Stimulated activated CD8-positive, alpha-beta memory T cell treated with anti-CD3 and anti-CD28 coated beads, Interleukin-2, amount 100 ng/mL, for 1 hour (primary cell): ENCODE measurements at places on chromosomes 16 and 17.

DNA sequence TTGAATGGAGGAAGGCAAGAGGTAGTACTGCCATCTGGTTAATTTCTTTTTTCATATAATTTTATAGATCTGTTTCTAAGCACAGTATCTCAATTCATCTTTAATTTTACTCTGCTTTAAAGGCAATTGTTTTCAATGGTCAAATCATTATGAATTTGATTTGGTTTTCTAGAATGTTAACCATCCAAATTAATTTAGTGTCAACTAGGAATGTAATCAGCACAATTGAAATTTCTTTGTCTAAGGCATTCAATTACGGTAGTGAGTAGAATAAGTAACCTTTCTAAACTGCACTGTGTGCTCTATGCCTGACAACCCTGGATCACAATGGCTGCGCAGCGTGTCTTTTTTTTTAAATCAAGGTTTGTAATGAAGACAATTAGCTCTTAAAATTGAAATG lies 44.3 kb downstream of the CACNG1 start:
- no peak for DNase-seq

DNA sequence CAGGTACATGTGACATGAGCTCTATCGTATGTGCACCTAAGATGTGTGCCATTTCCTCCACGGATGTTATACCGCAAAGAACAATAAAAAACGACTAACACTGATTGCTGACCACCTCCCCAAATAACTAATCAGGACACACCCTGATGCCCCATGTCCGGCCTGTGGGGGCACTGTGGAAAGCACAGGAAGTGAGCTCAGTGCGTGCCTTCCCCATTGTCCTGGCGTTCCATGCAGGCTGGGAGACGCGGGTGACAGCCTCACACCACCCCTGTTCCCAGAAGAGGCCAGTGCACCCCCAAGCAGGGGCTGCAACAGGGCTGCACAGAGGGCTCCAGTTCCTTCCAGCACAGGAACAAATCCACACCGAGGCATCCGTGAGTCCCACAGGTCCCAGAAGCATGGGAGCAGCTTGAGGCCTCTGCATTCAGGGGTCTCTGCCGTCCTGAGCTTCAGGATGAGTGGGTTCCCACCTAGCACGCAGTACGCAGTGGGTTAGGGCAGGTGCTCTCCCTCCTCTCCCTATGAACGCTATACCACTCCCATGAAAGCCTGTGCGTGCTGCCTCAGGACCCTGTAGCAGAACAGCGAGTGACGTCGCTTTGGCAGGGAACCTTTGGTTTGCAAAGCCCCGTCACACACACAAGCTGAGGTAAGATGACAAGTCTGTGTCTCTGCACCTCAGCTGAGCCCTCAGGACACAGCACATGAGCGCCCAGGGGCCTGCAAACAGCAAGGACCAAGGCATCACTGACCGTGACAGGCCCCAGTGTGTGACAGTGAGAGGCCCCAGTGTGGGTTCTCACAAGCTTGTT lies 117.7 kb downstream of the ZNF778 start:
- no peak for DNase-seq

DNA sequence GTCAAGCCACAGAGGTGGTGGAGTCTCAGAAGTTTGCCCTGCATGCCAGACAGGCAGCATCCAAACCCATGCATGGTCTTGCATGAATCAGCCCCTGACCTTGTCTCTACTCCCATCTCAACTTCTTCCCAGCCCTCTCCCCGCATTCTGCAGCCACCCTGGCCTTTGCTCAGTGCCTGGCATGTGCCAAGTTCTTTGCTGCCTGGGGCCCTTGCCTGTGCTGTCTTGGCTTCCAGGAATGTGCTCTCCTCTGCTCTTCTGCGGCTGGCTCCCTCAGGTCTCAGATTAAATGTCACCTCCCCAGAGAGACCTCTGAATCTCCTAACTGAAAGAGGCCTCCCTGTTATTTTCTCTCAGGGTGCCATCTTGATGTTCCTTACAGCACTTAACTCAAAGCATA lies 17.6 kb downstream of the DRC3 start:
- no peak for DNase-seq

DNA sequence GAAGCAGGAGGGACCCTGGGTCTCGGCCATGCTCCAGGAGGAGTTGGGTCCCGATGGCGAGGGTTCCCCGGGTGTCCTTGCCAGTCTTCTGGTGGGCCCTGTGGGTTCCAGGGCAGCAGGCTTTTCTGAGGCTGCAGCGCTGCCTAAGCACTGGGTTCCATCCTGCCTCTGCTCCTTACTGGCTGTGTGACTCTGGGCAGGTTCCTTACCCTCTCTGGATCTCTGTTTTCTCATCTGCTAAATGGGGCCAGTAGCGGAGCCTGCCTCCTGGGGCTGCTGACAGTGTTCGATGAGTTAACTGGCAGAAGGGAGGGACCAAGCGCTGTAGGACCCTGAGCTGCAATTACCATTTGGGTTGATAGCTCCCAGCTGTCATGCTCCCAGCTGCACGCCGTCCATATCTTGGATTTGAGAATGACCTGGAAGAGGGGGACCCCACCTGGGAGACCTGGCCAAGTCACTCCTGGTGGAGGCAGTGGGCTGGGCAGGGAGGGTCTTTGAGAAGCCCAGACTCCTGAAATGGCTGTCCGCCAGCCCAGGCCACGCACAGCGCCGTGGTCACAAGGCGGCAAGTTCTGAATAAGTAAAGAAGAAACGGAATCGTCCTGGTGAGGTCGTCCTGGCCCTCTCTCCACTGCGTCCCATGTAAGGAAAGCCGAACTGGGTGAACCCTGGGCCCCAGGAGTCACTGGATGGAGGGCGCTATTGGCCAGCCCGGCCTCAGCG lies 47.2 kb upstream of the GSE1 start:
- no peak for DNase-seq

DNA sequence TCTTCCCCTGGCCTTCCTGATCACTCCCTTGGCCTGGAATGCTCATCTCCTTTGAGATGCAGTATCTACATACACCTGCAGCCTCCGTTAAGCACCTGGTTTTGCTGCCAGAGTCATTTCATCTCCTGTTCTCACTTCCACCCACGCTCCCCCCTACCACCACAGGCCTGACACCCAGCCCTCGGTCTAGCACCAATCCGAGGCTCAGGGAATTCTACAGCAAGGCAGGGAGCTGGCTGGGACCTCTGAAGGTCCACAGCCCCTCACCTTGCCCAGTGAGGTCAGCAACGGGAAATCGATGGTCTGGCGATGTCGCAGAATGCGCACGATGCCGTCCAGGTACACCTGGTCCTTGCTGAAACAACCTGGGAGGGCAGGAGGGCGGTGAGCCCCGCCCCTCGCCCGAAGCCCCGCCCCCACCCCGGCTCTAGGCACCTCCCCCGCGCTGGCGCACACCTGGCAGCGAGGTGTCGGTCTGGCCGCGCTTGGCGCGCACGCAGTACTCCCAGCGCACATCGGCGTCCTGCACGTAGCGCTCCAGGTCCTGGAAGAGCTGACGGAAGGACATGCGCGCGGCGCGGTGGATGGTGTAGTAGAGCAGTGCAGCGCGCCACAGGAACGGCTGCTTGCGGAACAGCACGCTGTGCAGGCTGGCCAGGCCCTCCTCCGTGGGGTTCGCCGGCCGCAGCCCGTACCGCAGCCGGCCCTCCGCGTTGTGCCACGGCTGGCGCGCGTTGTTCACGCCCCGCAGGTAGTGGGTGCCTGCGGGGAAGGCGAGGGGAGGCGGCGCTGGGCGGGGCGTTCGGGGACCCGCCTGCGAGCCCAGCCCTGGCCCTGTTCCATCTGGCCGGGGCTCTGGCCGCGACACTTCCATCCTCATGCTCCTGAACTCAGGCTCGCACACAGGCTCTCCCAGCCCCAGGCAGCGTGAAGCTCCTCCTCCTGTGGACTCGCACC lies 5.7 kb downstream of the MATCAP1 start:
- DNase-seq: no peak

DNA sequence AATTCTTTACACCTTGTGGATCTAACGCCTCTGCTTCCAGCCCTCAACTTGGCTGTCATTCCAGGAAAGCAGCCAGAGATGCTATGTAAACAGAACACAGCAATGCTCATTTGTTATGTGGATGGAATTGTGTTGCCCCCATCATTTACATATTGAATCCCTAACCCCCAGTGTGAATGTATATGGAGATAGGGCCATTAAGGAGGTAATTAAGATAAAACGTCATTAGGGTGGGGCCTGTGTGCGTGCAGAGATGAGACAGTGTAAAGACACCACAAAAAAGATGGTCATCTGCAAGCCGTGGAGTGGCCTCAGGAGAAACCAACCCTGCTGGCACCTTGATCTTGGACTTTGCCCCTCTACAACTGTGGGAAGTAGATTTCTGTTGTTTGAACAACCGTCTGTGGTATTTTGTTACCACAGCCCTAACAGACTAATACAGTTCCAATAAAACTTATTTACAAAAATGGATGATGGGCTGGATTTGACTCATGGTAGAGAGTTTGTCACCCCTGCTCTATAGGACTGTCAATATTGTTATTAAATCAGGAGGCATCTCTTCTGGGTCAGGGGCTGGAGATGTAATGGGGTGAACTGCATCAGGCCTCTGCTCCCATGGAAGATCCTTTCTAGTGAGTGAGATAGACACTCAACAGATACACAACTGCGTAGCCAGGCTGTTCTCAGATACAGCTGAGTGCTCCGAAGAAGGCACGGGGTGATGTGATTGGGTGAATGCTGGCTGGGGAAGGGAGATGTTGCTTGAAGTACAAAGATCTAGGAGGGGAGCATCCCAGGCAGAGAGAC lies 339.0 kb downstream of the SNX29 start:
- no peak for DNase-seq

- no peak for DNase-seq
These were observed 18.9 kb upstream of the ELAC2 start for GRCh38 chr17:13036751-13037150.

- DNase-seq: no peak
These were observed 78.7 kb downstream of the LITAF start for GRCh38 chr16:11507991-11508390.

DNA sequence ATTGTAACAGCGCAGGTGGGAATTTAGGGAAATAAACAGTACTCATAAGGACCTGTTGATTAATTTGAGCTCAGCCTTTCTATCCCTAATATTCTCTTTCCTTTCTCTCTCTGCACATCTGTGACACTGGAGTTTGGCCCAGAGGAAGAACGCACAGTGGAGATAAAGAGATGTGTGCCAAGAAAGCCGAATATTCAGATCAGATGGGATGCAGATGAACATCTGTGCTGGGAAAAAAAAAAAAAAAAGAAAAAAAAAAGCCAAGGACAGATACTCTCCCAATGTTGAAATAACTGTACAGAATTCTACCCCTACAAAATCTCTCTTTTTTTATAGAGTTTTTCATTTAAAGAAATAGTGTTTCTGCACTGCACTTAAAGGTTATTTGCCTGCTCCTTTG lies 485.4 kb downstream of the KCNJ2 start:
- DNase-seq: no peak

DNA sequence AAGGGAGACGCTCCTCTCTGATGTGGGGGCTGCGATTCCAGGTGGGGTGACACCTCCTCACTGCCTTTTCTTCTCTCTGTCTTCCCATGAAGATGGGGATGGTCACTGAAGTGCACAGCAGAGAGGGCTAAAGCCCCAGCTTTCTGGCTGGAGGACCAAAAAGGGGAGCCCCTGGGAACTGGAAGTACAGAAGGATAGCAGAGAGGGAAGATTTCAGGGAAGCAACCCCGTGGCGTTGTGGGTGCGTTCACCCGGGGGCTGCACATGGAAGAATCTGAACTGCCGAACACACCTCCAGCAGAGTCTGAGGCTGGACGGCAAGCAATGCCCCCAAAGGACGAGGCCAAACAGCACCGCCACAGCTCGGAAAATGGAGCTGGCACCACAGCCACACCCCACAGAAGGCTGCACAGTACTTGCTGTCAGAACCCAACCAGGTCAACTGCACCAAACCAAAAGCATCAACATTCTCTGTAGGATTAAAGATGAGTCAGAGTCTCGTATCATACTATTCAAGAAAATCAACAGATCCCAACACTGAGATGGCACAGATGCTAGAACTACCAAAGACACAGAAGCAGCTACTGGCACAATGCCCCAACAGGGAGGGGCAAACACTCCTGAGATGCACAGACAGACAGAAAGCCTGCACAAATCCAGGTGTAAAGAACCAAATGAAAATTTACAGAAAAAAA lies 49.9 kb downstream of the MAP1LC3B start:
- DNase-seq: no peak

DNA sequence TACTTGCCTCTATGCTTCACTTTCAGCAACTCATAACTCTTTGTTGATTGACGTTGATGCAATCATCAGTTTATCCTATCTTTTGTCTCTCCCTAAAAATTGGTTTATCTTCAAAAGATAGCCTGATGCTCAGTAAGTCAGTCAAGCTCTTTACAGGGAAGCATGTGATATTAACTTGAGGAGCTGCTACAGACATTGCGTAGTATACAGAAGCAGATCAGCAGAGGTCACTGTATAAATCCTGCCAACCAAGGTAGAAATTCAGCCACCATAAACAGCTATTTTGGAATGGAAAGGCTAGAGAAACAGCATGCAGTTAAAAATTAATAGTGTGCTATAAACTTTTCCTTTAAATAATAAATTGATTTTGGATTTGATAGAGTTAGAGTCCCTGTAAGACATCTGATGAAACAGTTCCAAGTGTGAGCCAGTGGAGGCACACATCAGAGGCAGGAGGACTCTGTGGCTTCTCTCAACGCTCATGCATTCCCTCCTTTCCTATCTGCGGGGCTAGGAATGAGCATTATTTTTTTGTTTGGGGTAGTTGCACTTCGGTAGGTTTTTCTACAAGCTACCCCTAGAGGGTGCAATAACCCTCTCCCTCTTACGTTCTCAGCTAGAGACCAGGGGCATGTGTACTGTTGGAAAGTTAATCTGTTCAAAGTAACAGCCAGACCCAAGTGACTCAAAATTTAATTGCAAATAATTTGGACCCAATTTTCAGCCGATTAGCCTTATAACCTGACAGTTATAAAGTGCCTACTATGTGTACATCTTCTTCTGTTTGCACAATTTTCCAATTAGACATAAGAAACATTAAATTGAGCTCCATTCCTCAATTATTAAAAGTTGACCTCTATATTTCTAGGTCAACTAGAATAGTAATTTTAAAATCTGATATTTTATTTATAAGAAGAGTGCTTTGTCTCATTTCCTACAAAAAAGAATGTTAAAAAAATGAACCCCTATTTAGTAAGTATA lies 647.7 kb upstream of the SOX9 start:
- DNase-seq: no peak

- no peak for DNase-seq
These were observed 260.0 kb downstream of the PHKB start for GRCh38 chr16:47721006-47721637.

GRCh38 chr17:45409659-45410076 lies 23.0 kb downstream of the ARHGAP27 start:
- DNase-seq: no peak
